Frontal cortex (tissue), 4 donors: ENCODE measurements at places on chromosomes 5 and 9.

DNA sequence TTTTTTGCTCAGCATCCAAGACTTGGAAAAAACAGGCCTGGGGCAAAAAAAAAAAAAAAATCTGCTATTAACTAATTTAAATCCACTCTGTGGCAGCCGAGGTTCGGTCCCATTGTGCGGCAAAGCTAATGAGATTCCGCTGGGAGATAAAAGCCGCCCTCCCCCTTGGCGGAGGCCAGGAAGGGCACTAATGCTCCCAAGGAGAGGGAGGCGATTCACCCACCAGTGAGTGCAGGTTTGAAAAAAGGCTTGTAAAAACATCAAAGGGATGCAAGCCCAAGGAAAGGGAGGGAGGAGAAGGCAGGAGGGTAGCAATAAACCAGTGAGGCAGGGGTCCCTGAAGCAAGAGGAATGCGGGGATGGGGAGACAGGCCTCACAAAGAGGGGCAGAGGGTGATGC, 129.5 kb upstream of the RAPGEF1 start:
- no peak for DNase-seq

DNA sequence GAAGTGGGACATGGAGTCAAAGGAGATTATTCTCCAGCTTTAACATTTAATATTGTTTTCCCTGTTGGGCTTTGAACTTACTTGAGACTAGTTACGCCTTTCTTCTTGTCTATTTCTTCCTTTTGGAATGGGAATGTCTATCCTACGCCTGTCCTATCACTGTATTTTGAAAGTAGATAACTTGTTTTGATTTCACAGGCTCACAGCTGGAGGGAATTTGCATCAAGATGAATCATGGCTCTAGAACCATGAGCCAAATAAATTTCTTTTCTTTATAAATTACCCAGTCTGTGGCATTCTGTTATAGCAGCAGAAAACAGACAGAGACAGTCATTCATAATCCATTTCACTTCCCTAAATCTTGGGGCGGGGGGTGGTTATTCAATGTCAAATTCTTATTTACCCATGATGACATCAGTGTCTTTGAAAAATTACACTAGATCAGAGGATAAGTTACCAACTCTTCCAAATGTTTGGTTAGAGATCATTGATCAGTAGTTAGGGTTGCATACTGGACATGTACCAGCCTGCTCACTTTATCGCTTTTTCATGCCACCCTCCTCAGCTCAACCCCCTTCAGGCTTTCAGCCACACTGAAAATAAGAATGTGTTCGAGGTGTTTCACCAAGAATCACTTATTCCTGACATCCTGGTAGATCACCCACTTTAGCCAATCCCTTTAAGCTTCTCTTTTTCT, 419.6 kb upstream of the PIK3R1 start:
- DNase-seq, result no peak

GRCh38 chr5:95572016-95572415, 17.1 kb downstream of the ARSK start:
- no peak for DNase-seq

DNA sequence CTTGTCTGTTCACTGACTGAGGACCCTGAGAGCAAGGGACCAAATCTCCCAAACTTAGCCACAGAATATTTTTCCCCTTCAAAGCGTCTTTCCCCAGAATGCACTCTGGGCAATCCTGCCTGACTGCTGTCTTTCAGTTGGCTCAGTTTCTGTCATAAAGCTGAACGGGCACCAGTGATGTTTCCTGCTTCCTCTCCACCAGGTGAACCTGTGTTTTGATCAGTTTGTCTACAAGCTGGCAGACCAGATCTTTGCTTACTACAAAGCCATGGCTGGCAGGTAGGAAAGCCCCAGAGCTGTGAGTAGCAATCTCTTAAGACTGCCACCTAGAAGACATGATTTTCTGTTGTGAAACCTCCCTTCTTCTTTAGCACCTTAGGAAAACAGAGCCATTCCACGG, 61.8 kb downstream of the CYFIP2 start:
- no peak for DNase-seq

DNA sequence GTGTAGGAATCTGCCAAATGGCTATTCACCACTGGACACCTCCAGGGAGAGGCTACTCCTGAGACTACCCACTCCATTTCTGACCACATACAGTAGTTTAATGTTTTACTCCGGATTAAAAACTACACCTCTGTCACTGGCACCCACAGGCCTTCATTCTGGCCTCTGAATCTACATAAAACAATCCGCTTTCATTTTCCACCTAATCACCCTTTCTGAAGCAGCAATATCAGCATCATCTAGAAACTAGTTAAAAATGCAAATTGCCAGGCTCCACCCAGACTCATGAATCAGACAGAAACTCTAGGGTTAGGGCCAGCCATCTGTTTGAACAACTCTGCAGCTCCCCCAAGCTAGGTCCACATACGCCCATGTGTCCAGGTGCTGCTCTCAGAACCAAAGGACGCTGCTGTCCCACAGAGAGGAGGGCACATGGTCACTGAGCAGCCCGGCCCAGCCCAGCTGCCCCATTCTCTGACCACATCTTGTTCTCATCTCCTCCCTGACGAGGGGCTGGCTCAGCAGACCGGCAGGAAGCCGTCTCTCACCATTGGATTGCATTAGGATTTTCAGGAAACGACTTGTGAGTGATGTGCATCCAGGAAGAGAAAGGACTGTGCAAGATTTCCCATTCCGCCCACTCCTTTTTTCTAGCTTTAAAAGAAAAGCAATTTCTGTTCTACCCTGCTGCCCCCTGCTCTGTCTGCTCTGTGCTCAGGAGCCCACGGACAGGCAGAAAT, 34.7 kb downstream of the ADAM19 start:
- no peak for DNase-seq

GRCh38 chr5:107831612-107832395, 161.1 kb upstream of the EFNA5 start:
- DNase-seq, result no peak

GRCh38 chr5:139645430-139645871, 2.7 kb upstream of the CXXC5 start:
- DNase-seq, result no peak

DNA sequence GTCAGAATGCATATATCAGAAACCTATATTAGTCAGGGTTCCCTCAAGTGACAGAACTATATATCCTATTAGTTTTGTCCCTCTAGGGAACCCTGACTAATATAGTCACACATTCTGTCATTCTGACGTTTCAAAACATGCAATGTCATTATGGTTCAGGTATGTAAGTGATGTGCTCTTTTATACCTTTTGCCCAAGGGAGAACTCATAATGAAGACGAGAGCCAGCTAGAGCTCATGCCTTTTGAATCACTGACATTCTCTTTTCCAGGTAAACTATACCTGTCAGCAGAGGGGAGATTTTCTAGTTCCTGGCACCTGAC, 576.7 kb downstream of the LRRC70 start:
- DNase-seq, result no peak

- no peak for DNase-seq
Measured at GRCh38 chr9:119298076-119298853, 71.0 kb downstream of the BRINP1 start.

GRCh38 chr5:68243681-68244080, 28.1 kb downstream of the PIK3R1 start:
- DNase-seq, result no peak

- DNase-seq, result no peak
Measured at GRCh38 chr5:120098902-120099535, 365.1 kb upstream of the PRR16 start.

- DNase-seq, result no peak
Measured at GRCh38 chr9:99019510-99020331, 76.0 kb downstream of the COL15A1 start.

- DNase-seq, result no peak
Measured at GRCh38 chr5:167452136-167452535, 839.3 kb upstream of the WWC1 start.

GRCh38 chr9:107288701-107289100, 5.6 kb downstream of the RAD23B start:
- DNase-seq, result no peak

GRCh38 chr5:16120579-16120978, 59.0 kb downstream of the MARCHF11 start:
- no peak for DNase-seq

DNA sequence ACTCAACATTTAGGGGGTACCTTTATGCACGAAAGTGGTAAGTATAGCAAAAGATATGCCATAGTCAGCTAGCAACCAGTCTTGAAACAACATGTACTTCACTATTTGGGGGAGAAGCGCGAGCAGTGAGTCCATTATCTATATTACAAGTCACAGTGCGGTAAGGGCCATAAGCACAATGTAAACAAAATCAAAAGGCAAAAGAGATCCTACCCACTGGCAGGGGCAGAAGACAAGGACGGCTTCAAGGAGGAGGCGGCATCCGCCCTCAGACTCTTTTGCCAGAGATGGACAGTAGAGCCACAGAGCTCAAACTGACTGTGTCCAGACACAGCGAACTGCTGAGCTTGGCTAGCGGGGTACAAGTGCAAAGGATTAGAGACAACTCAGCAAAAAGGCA, 9.6 kb downstream of the MAPK9 start:
- no peak for DNase-seq

- DNase-seq, result no peak
Measured at GRCh38 chr9:79682076-79682736, 110.4 kb downstream of the TLE4 start.

DNA sequence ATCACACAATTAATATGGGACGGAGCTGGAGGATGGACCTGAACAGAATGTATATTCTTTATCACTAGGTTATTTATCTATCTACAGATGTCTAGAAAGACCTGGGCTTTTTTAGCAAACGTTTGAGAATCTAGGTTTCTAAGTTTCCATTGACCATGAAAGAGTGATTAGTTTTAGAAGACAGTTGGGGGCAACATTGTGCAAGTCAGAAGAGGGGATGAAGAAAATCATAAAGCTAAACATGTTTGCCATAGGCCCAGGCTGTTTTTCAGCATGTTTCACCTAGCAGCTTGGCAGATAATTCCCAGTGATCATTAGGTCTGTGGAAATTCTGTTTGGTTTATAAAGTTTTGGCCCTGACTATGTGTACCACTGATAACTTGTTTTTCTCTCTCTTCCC, 44.1 kb upstream of the CDKN2B start:
- DNase-seq, result no peak

DNA sequence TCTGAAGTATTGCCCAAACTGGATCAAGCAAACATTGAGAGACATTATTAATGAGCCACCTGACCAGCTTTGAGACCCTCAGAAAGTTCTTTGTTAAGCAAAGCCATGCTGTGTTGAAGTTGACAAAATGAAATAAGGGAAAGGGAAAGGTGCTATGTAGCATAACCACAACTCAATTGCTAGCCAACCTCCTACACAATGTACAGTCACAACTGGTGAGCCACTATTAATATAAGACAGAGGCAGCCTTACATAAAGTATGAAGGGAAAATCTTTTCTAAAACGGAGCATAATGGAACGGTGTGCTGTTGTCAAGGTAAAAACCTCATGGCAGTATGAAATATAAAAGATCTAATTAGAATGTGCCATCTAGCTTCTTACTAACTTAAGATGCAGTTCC, 375.8 kb upstream of the ST8SIA4 start:
- DNase-seq, result no peak

GRCh38 chr9:7209990-7210389, 452.2 kb downstream of the KDM4C start:
- no peak for DNase-seq

- DNase-seq, result no peak
Measured at GRCh38 chr9:7367726-7368125, 431.9 kb downstream of the DMAC1 start.

DNA sequence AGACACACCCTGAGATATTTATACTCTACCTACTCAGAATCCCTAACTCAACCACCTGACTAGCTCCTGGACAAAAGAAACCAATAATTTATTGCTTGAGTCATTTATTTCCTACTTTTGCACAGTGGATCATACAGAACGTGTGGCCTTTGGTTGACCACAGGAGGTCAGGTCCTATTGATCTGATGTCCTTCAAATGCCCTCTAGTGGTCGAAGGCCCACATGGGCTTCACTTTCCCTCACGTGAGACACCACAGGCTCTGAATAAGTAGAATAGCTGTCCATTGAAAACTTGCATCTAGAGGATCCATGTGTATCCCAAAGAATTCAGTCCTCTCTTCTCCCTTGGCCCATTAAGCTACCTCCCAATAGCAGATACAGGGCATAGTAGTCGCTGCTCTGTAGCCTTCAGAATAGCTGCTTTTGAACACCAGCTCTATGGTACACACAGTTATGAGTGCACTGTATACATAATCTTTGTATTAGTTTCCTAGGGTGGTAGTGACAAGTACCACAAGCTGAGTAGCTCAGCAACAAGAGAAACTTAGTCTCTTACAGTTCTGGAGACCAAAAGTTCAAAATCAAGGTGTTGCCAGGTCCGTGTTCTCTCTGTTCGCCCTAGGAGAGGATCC, 177.6 kb upstream of the SMARCA2 start:
- DNase-seq, result no peak

DNA sequence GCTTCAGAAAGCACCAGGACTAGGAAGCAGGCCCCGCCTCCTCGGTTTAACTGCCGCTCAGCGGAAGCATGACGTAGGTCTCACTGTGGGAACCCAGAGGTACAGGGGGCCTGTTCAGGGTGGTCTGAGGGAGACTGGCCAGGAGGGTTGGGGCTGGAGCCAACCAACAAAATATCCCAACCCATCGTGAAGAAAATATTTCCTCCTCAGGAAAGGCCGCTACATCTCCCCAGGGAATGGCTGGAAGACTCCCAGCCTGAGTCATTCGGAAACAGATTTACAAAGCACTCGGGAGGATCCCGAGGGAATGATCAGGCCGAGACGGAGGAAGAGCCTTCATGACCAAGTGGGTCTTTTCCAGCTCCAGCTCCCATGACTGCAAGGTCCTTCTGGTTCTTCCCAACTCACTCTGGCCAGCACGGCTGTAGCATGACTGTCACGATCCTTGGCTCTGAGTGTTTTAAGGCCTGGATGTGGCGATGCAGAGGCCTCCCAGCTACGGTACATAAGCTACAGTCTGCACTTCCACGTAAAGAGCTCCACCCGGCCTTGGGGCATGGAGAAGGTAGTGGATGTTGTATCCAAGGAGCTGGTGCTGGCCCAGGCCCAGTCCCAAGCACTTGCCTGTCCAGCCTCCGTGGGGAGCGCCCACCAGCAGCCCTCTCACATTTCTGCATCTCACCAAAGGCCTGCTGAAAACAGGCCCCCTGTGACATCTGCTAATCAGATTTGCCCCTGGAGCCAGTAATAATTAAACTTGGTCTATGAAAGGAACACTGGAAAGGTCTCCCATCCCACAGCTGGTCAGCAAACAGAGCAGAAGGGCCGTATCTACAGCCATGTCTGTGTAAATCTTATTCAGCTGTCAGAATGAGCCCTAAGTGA, 100.6 kb downstream of the LHFPL2 start:
- DNase-seq, result no peak

GRCh38 chr5:132226516-132227234, 978 bp downstream of the P4HA2 start:
- no peak for DNase-seq
